ENCODE measurements at places on chromosomes 16 and 17. TPM values are rescaled to one million over a fixed set of nuclear protein-coding genes. Genes with fewer than 3 reads are reported as not detected.
A peak's percentile ranks its signal among the peaks of the same experiment; 100 is the strongest.

- peak; percentile 55 for DNase-seq
Measured at GRCh38 chr16:20383106-20384029, 21.2 kb downstream of the PDILT start.

The ZNF19 gene
- total RNA-seq, result 3.9 TPM

- DNase-seq, result no peak
Measured at GRCh38 chr17:6376931-6377361, 58.0 kb downstream of the AIPL1 start.

GRCh38 chr16:57354311-57354710 is 4.3 kb upstream of the CCL22 start:
- no peak for DNase-seq

The GCGR gene
- not detected for total RNA-seq

The PSKH1 gene
- total RNA-seq, result 9.0 TPM

GRCh38 chr17:42201458-42201772 is 7.1 kb upstream of the GHDC start:
- DNase-seq, result no peak

DNA sequence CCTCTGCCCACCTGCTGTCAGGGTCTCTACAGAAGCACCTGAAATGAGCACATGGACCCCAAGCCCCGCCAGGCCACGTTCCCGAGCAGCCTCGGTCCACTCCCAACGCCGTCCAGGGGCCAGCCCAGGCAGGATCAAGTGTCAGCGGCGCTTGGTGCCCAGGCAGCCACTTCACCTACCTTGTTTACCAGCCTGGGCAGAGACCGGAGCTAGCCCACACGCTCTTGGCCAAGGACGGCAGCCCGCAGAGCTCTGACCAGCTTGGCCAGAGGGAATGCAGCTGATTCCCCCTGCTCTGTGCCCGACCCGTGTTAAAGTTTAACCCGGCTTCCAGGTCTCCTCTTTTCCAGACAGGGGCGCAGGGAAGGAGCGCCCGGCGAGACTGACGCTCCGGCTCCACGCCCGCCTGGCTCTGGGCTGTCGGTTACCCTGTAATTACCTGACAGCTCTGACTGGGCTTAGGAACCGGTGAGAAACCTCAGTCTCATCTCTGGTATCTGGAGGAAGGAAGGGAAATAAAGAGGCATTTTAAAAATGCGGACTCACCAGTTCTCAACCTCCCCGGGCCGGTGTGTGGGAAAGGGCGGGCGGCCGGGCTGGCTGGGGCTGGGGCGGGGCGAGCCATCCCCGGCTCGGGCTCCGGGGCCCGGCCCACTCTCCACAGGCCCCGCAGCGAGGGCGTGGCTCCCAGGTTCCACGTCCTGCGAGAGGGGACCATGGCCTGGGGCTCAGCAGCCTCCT is 4.6 kb downstream of the KIFC3 start:
- no peak for DNase-seq

- DNase-seq, result no peak
Measured at GRCh38 chr17:9071811-9072498, 50.6 kb downstream of the NTN1 start.

The SPNS3 gene
- not detected for total RNA-seq

DNA sequence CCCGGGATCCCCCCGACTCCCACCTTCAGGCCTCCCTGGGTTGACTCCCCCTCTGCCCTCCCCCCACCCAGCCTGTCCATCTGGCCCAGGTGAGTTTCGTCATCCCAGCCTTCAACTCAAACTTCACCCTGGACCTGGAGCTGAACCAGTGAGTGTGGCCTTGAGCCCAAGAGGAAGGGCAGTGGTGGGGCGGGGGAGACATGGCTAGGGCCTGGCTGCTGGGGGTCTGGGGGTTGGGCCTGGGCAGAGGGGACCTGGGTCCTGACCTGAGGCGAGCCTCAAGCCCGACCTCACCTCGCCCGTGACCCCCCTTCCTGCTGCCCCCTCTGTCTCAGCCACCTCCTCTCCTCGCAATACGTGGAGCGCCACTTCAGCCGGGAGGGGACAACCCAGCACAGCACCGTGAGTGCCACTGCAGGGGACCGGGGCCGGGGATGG is 10.9 kb downstream of the ADAM11 start:
- no peak for DNase-seq

The LITAF gene
- total RNA-seq, result 0.96 TPM

GRCh38 chr17:35235917-35236316 is 7.0 kb upstream of the SLFN5 start:
- DNase-seq, result no peak

GRCh38 chr17:1413281-1413791 is 13.3 kb upstream of the YWHAE start:
- peak; percentile 95 for DNase-seq

- no peak for DNase-seq
Measured at GRCh38 chr17:73646409-73647300, 2.4 kb upstream of the SDK2 start.

GRCh38 chr17:77142689-77143088 is 1.9 kb downstream of the SEC14L1 start:
- DNase-seq, result no peak

The CDK3 gene
- 2.9 TPM for total RNA-seq

GRCh38 chr16:75193265-75193650 is 13.7 kb downstream of the CTRB2 start:
- no peak for DNase-seq

The TMEM186 gene
- 2.6 TPM for total RNA-seq

DNA sequence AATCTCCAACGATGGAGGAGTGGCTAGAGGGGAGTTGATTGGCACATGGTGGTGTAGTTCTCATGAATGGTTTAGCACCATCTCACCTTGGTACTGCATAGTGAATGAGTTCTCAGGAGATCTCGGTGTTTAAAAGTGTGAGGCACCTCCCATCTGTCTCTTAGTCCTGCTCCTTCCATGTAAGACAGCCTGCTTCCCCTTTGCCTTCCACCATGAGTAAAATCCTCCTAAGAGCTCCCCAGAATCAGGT is 428.8 kb upstream of the MAF start:
- no peak for DNase-seq
